Natural killer cell treated with Interleukin-12 subunit alpha and Interleukin-12 subunit beta and Interleukin-15 and Interleukin-18, amount 100 ng/mL, for 72 hours (primary cell): ENCODE measurements at places on chromosomes 4 and X.

DNA sequence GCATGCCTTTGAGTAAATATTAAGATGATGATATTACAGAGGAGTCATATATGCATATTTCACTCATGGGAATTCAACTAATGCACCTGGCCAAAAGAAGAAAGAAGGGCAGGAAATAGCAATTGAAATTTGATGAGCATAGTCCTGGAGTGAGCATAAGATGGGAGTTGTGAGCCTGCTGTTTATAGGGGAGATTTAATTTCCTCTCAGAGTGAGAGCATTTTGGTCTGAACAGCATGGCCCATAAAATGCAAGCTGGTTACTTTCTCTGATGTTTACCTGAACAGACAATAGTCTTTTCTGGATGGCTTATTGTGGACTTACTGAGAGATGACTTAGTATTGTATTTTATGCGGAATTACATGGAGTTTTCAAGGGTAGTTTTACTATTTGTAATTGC lies 53.6 kb downstream of the FHIP1A start:
- no peak for DNase-seq

GRCh38 chr4:87375719-87376291 lies 15.2 kb downstream of the HSD17B11 start:
- no peak for DNase-seq

DNA sequence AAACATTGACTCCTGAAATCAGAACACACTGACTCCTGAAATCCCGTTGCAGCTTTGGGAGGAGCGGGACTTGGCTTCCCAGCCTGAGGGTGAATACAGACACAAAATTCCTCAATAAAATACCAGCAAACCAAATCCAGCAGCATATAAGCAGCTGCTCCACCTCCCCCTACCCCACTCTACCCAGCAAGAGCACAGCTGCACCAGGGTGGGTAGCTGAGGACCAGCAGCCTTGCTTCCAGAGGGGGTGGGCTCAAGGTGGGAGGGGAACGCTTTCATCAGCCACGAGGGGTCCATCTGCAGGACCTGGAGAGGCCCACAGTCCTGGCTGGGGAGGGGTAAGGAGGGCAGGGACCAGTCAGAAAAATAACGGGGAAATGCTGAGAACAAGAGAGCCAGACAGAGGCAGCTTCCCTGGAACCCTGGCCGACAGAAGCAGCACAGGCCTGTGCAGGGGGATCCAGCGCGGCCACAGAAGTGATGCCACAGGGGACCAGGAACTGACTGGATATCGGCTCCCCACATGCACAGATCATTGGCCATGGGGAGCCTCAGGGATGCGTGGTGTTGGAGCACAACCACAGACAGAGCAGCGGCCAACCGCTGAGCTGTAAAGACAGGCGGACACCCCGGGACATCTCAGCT lies 49.8 kb downstream of the FGFRL1 start:
- no peak for DNase-seq

DNA sequence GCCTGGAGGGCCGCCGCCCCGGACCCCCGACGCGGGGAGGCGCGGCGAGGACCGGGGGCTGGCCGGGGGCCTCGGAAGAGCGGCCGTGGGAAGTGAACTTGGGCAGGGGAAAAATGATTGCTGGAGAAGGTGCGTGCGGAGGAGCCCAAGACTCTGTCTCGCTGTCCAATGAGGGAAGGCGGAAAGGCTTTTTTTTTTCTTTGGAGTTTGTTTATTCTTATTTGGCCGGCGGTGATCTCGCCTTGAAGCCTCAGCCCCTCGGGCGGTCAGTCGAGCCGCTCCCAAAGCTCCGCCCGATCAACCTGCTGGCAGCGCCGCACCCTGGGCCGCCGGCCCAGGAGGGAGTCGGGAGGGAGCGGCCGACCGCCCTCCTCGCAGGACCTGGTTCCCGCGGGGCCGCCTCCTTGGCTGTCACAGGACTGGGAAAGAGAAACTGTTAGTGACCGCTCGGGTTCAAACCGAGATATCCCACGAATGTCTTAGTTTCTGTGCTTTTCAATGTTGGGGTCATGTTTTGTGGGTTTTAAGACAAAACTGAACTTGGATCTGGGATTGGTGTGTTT lies 2.5 kb downstream of the CPEB2 start:
- DNase-seq = peak; percentile 75

DNA sequence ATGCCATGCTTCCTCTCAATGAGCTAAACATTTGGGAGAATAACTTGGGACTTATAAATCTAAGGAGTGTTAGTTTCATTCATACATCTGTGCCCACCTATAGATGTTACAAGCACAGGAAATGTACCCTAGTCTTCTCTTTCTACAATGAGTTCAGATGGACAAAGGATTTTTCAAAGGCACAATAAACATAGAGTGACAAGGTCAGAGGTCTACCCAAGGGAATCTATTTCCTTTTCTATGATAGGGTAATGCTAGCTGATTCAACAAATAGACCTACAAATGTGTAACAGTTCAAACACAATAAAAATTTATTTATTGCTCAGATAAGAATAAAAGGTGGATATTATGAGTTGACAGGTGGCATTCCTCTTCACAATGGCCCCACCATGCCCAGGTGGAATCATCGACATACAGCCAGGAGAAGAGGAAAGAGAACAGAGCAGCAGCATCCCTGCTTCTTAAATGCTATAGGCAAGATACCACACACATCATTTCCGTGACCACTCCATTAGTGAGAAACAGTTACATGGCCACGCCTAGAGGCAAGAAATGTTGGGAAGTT lies 421.8 kb downstream of the HNRNPD start:
- DNase-seq = no peak

DNA sequence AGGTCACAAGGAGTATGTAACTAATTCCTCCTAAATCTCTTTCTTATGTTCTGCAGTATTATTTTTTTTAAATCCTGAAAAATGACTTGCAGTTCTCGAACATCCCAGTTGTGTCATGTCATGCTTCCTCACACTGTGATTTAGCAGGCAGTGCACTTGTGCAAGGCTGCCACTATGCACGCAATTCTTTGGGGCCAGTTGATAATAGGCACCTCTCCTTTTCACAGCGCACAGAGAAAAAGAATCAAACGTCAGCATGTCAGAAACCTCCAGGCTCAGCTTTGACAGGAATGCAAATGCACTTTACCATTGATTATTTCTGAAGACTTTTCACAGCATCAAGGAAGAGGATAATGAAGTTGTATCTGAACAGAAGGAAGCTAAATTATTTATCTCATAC lies 62.9 kb downstream of the FGF13 start:
- DNase-seq = no peak

DNA sequence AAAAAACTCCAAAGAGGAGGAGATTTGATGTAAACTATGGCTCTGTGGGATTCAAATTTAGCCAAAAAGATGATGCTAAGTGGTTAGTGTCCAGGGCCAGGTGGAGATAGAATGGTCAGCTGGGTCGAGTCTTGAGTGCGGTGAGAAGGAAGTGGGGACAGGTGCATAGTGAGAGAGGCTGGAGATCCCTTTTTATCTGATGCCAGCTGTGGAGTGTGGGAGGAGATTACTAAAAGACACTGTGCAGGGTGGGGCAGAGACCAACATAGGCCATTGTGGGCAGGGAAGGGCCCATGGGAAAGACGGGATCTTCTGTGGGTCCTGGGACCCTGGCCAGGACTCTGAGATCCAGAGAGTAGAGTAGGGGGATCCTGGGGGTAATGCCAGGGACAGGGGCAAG lies 34.6 kb upstream of the LEF1 start:
- DNase-seq = no peak

DNA sequence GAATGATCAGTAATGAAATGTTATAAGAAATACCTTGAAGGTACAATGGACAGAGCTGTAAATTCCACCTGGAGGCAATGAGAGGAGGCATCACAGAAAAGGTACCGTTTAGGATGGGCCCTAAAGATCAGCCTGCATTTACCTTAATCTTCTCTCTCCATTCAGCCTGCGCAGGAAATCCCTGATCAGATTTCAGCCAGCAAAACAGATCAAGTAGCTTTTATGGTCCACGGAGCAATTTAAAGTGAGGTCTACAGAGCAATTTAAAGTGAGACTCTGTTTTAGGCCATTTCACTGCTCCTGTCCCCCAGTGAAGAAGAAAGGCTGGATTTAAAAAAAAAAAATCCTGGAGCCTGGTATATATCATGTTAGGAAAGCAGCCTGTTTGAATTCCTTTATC lies 195.1 kb upstream of the VCX start:
- no peak for DNase-seq

DNA sequence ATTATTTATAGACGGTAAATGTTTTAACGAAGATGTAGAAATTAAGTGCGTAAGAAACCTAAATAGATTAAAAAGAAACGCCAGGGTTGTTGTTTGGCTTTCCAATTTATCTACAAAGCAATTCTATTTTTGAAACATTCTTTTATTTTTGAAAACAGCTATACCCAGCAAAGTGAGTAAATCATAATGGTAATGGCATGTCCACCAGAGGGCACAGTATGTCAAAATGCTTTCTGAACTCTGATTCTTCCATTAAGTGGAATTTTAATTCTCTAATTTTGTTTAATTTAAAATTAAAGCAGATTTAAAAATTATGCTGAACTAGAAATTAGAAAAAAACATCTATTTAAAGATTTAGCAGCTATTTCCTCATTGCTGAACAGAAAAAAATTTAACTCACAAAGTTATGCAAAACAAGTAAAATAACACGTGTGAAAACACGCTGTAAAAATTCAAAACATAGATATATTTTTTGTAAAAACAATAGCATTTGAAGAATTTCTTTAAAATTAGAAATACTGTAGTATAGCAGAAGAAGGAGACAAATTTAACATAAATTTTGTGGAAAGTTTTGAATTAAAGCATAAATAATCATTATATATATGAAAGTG lies 26.5 kb downstream of the RASSF6 start:
- no peak for DNase-seq

DNA sequence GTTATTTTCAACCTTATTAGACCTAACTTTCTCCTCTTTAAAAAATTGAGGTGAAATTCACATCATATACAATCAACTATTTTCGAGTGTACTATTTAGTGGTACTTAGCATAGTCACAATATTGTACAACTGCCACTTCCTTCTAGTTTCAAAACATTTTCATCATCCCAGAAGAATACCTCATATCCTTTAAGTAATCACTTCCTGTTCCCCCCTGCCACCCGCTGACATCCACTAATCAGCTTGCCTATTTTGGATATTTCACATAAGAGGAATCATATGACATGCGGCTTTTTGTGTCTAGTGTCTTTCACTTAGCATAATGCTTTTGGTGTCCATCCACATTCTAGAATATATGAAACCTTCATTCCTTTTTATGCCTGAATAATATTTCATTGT lies 10.0 kb upstream of the PPA2 start:
- no peak for DNase-seq

DNA sequence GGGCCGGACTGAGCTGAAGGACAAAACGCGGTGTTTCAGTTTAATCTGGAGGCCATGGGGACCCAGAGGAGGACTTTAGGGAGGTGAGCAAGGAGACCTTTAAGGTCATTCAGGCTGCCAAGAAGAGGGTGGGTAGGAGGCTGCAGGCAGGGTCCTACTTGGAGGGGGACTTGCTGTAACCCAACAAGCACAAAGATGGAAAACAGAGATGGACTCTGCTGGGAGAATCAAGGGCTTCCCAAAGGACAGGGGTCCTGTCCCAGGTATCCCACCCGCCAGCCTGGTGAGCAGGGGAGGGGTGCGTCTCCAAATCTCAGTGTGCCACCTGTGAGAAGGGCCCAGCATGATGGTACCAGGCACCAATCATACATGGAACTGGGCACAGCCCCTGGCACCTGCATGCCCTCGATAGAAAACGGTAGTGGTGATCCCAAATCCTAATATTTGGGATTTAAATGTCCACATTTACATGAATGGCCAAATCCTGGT lies 3.9 kb upstream of the HAUS3 start:
- no peak for DNase-seq

DNA sequence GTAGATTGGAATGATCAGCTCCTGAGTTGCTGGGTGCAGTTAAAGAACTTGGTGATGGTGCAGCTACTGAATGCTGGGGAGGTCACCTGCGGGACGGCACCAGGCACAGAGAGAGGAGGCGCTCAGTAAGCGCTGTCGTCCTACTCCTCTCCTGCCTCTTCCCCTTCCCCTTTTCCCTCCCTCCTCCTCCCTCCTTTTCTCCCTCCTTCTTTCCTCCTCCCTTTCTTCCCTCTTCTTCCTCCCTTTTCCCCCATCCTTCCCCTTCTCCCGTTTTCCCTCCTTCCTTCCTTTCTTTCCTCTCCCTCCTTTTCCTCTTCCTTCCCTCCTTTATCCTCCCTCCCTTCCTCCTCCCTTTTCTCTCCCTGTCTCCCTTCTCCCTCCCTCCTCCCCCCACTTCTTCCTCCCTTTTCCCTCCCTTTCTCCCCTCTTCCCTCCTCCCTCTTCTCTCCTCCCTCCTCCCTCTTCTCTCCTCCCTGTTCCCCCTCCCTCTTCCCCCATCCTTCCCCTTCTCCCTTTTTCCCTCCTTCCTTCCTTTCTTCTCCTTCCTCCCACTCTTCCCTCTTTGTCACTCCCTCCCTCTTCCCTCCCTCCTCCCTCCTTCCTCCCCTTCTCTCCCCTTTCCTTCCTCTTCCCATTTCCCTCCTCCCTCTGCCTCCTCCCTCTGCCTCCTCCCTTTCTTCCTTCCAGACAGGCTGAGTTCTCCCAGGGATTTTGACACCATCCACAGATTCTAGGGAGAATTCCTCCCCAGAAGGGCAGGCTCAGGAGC lies 87.9 kb upstream of the PSAPL1 start:
- no peak for DNase-seq

GRCh38 chr4:57039345-57039744 lies 60.6 kb downstream of the POLR2B start:
- DNase-seq = no peak

DNA sequence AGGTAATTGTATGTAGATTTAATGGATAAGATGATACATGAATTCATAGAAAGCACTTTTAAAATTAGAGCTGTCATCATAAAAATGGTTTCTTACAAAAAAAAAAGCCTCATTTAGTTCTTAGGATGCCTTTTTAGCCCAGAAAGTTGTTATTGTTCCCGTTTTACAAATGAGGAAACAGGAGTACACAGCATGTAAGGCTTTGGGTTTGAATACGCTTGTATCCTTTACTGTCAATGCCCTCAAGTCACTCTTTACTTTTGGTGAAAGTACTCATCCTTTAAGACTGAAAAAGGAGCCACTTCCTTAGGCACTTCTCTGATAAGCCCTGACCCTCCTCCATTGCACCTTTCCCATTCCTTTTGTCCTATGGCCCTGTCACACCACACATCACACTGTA lies 4.9 kb downstream of the EREG start:
- DNase-seq = no peak

DNA sequence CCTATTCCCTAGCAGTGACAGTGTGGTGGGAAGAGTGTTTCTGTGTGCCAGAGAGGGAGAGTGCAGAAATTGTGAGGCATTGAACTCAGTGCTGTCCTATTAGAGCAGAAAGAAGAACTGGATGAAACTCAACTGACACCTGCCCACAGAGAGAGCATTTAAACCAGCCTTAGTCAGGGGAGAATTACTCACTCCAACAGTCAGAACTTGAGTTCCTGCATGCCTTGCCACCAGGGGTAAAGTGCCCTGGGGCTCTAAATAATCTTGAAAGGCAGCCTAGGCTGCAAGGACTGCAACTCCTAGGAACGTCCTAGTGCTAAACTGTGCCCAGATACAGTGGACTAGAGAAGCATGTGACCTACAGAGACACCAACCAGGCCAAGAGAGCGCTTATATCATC lies 12.8 kb downstream of the CYSLTR1 start:
- no peak for DNase-seq
